ENCODE measurements at places on chromosomes 7 and 10. TPM values are rescaled to one million over a fixed set of nuclear protein-coding genes. Genes with fewer than 3 reads are reported as not detected.

The ZKSCAN1 gene
- polyA plus RNA-seq, result 15.8 TPM

The SLC13A1 gene
- not detected for polyA plus RNA-seq

The DKK1 gene
- 0.09 TPM for polyA plus RNA-seq

GRCh38 chr10:62934258-62934657 is 118.1 kb upstream of the EGR2 start:
- DNase-seq, result no peak

The EBF3 gene
- polyA plus RNA-seq, result 3.2 TPM

The ELN gene
- polyA plus RNA-seq, result 10.6 TPM

The RPEL1 gene
- polyA plus RNA-seq, result not detected

GRCh38 chr10:93992400-93993030 is 1.2 kb upstream of the PLCE1 start:
- DNase-seq, result no peak

The PRLHR gene
- polyA plus RNA-seq, result not detected

The STRIP2 gene
- polyA plus RNA-seq, result 21.1 TPM

DNA sequence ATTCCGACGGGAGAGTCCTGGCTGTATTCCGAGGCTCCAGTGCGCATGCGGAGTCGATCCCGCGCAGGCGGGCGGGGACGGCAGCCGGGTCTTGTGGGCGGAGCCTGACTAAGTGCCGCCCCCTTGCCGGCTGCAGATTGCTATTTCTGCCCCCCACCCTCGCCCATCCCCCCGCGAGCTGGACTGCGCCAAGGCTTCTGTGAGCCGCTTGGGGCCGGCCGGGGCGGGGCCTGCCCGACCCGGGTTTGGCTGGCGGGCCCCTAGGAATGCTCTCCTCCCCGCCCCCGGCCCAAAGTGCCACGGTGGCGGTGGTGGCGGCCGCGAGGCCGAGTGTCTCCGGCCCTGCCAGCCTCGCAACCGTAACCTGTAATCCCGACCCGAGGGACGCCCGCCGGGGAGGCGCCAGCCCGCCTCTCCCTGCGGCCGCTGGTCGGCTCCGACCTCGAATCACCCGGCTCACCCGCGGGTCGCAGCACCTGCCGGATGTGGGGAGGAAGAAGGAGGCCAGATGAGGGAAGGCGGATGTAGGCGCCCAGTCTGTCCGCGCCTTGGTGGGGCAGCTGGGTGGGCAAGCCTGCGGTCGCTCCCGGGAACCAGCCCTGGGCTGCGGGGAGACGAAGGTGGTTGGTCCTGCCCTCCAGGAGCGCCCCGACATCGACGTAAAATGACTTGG is 702 bp upstream of the KAZALD1 start:
- DNase-seq, result peak; percentile 97

DNA sequence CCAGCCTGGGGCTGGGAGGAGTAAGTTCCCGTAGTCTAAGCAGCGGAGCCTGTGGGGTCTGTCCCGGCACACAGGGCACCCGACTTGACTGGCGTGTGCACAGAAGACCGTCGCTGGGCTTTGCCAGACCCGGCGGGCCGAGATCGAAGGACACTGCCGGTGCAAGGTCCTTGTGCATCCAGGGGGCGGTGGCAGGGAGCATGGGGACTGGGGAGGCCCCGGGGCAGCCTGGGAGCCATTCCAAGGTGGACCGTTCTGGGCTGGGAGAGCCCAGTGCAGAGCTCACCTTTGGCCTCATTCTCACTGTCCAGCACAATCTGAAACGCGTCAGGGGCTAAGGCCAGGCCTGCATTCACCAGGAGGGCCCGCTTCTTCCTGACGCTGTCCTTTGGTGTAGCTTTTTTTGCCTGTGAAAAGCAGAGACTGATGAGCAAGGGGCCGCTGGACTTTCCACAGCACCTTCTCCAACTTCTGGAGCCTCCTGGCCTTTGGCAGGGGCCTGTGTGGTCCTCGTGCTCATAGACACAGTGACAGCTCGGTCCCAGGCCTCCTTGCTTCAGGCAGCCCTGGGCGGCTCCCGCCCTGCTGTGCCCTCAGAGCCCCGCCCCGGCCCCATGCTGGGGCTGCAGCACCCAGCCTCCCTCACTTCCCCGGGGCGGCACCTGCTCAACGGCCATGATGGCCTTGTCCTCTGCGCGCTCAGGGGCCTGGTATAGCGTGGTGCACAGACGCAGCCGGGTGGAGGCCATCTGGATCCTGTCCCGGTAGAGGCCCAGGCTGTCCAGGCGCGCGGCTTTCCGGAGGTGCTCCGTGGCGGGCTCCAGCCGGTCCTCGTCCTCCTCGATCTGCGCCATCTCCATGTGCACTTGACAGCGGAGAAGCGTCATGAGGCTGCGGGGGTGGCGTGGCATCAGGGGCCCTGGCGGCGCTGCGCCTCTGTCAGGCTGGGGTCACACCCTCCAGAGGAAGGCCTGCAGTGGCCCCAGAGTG is 20.3 kb downstream of the CFAP46 start:
- no peak for DNase-seq

DNA sequence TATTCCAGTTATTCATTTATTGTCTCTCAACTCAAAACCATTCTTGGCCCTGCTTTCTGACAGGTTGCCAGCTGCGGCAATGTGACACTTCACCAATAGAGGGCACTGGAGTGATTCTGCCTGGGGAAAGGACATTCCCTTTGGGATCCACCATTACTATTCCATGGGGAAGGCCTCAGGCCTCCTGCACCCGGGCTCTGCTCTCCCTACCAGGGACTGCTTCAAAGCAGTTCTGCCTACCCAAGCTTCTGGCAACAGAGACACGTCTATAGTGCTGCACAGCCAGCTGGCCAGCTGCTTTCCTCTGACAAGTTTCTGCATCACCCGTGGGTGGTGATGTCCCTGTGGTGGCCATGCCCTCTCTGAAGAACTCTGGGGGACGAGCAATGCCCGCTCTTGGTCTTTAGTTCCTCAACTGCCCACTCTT is 163.8 kb downstream of the ELMO1 start:
- peak; percentile 39 for DNase-seq

The PRKCQ gene
- 6.6 TPM for polyA plus RNA-seq

- no peak for DNase-seq
These were observed 87.8 kb downstream of the HDAC9 start for GRCh38 chr7:18583305-18583704.

The C10orf105 gene
- 0.01 TPM for polyA plus RNA-seq

DNA sequence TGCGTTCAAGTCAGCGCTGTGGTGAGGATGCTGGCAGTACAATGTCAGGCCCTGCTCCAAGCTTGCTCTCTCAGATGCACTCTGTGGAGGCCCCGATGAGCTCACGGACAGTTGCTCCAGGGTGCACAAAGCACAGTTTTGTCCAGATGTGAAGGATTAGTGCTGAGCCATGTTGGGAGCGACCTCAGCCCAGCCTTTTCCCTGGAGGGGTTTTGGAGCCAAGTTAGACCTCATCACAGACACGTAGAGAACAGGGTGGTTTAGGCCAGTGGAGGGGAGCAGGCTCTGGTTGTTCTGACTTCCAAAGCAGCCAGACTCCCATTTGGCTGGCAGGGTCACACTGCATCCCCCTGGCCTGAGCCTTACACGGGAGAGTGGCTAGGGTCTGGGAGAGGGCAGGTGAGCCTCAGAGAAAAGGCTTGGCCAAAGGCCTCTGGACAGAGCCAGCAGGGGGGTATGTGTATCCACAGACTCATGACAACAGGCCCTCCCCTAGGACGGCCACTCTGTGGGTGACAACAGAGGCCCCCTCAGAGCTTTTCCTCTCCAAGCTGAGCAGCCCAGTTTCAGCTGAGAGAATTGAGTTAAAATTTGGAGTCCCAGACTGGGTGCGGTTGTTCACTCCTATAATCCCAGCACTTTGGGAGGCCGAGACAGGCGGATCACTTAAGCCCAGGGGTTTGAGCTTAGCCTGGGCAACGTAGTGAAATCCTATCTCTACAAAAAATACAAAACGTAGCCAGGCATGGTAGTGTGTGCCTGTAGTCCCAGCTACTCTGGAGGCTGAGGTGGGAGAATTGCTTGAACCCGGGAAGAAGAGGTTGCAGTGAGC is 4.7 kb downstream of the PLAC9 start:
- peak; percentile 86 for DNase-seq

The C10orf62 gene
- 0.13 TPM for polyA plus RNA-seq

The CDCA7L gene
- 2.4 TPM for polyA plus RNA-seq

The ITIH2 gene
- polyA plus RNA-seq, result not detected

DNA sequence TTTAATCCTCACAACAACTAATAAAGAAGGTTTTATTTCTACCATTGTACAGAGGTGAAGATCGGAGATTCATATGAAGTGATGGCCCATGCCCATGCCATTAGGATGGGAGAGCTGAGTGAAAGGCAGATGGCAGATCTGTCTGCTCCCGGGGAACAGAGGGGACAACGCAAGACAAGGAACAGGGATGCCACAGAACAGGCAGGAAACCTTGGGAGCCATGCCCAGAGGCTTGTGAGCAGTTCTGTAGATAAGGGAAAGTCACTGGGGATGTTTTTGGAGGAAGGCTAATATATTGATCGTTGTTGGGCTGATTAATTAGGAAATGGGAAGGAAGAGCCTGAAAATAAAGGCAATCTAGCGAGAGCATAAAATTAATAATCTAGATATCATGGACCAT is 73.1 kb upstream of the ITGB1 start:
- no peak for DNase-seq

GRCh38 chr10:48748573-48748972 is 63.9 kb downstream of the WDFY4 start:
- no peak for DNase-seq

The THSD7A gene
- 0.18 TPM for polyA plus RNA-seq

- DNase-seq, result no peak
These were observed 145.8 kb upstream of the ANK3 start for GRCh38 chr10:60535427-60535826.

DNA sequence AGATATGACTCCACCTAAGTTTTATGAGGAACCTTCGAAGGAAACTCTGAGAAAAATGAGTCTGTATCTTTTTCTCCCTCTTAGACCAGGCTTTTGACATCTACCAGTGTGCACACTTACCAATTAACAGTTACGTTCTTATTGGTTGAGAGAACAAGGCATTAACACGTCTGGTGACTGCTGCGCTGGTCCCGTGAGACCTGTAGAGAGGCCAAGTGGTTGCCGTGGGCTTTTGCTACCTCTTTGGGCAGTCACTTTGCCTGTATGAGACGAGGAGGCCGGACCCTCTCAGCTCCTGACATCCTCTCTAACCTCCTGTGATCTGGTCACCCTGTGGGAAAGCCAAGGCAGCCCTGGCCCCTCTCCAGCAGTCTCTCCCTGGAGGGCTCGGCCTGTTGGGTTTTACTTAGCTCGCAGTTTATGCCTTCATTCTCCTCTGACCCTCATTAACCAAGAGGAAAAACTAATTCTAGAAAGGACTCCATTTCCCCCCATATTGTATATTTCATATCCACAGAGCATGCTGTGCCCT is 513.9 kb upstream of the GALNT17 start:
- DNase-seq, result peak; percentile 21

GRCh38 chr10:122510736-122511135 is 49.4 kb downstream of the HTRA1 start:
- no peak for DNase-seq

The ZNF316 gene
- 12.7 TPM for polyA plus RNA-seq

The SLC26A4 gene
- polyA plus RNA-seq, result 0.13 TPM

GRCh38 chr7:24392774-24393173 is 108.8 kb downstream of the NPY start:
- DNase-seq, result no peak

- no peak for DNase-seq
These were observed 96.9 kb upstream of the PLXDC2 start for GRCh38 chr10:19719284-19719683.

DNA sequence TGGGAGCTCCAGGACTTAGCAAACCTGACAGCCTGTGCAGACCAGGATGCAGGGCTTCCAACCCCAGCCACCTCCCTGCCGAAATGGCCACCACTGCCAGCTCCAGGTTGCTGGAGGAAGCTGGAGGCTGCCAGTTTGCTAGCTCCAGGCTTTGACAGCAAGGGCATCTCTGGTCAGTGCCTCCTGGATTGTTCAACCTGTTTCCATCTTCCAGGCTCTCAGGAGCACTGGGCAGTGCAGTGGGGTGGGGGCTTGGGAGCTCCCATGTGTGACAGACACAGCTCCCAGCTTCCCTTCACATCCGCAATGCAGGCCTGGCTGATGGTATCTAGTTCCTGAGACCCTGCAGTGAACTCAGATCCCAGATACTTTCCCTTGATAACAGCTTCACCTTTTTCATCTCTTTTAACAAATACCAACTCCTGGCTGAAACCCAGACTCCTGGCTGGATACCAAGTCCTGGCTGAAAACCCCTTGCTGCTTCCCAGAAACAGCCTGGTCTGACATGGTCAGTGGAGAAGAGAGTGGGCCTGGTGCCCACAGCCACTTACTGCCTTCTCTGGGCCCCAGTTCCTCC is 20.8 kb upstream of the RET start:
- no peak for DNase-seq

The GIMAP8 gene
- 7.8 TPM for polyA plus RNA-seq

The FOXI2 gene
- not detected for polyA plus RNA-seq

The TBX20 gene
- polyA plus RNA-seq, result not detected

GRCh38 chr10:116637830-116638229 is 17.1 kb downstream of the PNLIPRP2 start:
- no peak for DNase-seq

The PLEKHS1 gene
- polyA plus RNA-seq, result 0.10 TPM

DNA sequence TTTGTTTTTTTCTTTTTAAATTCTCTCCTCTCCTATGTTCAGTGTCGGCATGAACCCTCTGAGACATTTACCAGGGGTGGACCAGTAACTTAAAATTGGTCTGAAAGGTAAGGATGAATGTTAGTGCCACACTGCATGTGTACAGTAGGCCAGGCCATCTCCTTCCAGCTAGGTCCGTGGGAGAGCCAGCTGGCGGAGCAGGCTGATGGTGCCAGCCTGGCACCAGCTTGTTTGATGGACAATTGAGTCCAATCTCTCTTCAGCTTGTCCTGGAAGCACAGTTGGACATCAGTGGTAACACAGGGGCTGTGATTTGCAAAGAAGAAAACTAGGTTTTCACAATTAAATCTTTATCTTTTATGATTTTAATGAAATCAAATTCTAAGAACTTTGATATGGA is 136.5 kb downstream of the CNNM2 start:
- DNase-seq, result no peak

DNA sequence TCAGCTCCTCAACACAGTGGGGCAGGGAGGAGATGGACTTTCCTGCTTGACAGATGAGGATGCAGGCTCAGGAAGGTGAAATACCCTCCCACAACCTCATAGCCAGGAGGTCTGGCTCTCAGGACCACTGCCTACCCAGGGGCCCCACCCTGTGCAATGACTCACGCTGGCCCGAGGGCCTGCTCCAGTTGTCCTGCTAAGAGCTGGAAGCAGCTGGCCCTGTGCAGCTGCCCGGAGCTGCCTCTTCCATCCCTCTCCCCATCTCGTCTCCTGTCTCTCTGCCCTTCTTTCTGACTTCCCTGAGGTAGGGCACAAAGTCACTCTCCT is 123.9 kb downstream of the ZMIZ1 start:
- peak; percentile 74 for DNase-seq

The CLDN4 gene
- polyA plus RNA-seq, result not detected

GRCh38 chr10:127331696-127332095 is 135.3 kb upstream of the INSYN2A start:
- DNase-seq, result no peak

- DNase-seq, result no peak
These were observed 77.2 kb downstream of the CH25H start for GRCh38 chr10:89129911-89130310.

DNA sequence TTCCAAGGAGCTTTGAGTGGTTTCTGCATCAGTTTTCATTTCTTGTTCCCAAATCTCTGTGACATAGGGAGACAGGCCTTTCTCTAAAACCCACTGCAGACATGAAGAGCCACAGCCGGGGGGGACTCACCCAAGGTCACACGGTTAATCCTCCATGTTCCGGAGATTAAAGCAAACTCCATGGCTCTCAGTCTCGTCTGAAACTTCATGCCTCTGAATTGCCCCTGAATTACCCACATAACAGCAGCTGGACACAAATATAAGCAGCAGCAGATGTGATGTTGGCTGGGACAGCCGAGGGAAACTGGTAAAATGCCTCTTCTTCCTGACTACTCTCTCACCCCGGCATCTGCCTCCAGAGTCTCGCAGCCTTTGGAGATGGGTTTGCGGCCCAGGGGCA is 402.2 kb downstream of the DNAJB6 start:
- DNase-seq, result no peak

The POU6F2 gene
- not detected for polyA plus RNA-seq

All from psoas muscle (tissue), 8 donors.